ENCODE measurements at places on chromosomes 16 and 17. TPM values are rescaled to one million over a fixed set of nuclear protein-coding genes. Genes with fewer than 3 reads are reported as not detected.

DNA sequence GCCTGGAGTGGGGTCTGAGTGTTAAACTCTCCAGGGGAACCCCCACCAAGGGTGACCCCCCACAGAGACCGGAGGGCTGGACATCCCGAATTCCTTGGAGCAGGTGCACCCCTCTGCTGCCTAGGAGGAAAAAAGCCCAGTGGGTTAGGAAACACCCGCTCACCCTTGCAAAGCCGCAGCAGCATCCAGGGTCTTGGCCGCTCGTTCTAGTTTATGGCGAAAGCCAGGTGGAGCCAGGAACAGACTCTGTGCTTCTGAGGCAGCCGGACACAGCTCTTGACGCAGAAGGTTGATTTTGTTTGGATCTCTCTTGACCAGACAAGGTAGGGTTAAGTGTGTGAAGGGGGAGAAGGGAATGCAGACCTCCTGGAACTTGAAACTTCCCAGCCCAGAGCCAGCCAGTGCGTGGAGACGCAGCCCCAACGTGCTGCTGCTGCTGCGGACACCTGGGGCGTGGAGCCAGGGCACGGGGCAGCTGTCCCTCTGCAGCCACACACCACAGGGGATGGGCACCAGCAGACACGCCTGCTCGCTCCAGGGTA is 154.5 kb downstream of the LAT start:
- DNase-seq: no peak

GRCh38 chr17:42685831-42686230 is 3.5 kb downstream of the CNTNAP1 start:
- DNase-seq: no peak

GRCh38 chr17:81354954-81355347 is 40.3 kb upstream of the BAHCC1 start:
- DNase-seq: no peak

DNA sequence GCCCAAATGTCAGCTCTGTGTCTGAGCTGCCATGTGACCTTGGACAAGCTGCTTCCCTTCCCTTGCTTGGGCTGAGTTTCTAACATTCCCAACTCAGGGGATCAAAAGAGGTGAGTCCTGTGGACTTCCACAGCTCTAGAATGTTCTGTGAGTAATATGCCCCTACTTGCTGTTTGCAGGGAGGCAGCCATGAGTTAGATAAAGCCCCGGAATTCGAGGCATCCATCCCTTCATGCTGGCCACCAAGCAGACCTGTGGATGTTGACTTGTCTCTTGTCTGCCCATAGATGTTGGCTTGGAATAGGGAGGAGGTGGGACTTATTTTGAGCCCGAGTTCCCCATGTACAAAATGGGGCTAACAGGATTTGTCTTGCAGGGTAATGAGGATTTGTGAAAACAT is 36.2 kb downstream of the KSR1 start:
- no peak for DNase-seq

GRCh38 chr16:72921620-72922019 is 126.3 kb downstream of the ZFHX3 start:
- no peak for DNase-seq

TSNAXIP1 gene
- 1.2 TPM for total RNA-seq

Data from urinary bladder (tissue), 4 donors.